ENCODE measurements at places on chromosomes 11 and 22.

GRCh38 chr11:45371251-45372115, 85.3 kb upstream of the SYT13 start:
- peak; percentile 70 for DNase-seq

DNA sequence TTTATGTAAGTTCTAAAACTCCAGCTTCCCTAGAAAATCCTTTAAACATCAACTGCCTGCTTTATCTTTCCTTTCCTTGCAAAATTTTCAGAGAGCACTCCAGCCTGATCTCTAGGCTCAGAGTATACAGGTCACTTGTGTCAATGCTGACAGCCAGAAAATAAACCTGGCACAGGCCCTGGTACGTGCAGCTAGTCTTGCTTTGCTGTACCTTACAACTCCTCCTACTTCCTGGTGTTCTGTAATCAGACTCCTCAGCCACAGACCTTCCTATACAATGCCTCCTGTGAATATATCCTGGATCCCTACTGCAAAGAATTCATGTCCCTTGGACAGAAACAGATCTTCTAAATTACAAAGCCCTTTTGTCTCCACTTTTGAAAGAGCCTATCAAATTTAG, 24.2 kb upstream of the TMEM123 start:
- no peak for DNase-seq

DNA sequence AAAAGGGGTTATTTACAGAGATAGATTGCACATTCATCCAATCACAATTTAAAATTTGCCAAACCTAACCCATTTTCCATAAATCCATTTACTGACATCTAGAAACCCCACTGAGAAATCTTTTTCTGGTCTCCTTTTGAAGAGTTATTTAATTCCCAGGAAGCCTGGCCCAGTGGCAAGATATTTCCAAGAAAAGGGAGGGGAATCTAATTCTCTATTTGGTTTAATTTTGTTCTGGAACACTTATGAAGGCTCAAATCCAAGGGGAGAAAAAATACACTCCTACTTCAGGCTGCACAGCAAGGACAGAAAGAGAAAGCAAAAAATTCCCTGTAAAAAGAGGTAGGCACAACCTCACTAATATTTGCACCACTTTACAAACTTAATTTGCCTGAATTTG, 88.2 kb upstream of the LDLRAD3 start:
- DNase-seq = no peak

DNA sequence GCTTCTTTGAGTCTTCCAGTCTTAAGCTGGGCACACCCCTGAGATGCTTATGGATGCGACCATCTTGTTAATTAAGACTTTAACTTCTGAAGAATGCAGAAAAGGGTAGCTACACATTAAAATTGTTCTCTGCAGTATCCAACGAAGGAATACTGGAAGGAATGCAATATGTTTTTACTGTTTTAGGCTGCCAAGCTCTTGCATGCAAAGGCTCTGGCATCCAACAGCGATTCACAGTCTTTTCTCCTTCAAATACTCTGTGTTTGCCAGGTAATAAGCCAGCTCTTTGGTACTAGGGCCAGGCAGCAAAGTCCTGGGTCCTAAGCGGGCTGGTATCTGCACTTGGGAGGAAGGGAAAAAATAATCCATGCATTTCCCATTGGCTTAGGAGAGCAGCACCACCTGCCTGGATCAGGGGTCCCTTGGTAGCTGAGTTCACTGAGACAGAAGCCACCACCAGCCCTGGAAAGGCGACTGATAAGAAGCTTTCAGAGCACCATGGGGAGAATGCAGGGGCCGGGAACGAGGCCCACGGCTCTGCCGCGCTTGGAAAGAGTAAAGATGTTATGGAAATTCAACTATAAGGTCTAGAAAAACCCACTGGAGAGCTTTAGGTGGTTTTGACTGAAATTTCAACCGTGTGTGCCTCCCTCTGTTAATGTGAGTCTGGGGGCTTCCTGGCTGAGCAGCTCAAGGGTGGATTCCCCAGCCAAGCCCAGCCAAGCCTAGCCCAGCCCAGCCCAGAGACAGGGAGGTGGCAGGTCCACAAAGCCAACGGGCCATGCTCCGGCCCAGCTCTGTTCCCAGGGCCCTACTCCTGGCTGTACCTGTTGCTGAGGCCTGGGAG, 67.0 kb upstream of the CCND1 start:
- no peak for DNase-seq

DNA sequence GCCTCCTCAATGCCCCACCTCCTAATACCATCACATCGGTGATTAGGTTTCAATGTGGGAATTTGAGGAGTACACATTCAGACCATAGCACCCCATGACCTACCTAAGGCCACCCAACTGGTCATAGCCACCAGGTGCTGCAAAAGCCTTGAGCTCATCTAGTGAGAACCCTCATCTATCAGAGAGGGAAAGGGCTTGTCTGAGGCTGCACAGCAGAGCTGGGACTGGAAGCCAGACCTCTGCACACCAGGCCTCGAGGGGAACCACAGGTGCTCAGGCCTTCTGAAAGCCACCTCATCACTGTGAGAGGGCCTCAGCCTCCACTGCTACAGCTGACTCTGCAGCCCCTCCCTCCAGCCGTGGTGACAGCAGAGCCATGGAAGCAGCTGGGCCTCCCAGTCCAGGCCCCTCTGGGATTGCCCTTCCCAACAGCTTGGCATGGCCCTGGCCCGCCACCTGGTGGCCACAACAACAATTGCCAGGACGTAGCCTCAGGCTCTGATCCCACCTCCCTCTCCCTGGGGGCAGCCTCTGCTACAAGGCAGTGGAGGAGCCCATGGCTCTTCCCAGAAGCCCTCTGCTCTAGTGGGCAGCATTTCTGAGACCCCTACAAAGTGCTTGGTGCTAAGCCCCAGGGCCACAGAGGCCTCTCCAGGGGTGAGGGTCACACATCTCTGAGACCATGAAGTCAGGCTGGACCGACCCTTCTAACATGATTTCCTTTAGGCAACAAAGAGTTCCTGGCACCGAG, 41.0 kb upstream of the PRDM11 start:
- DNase-seq = peak; percentile 70

DNA sequence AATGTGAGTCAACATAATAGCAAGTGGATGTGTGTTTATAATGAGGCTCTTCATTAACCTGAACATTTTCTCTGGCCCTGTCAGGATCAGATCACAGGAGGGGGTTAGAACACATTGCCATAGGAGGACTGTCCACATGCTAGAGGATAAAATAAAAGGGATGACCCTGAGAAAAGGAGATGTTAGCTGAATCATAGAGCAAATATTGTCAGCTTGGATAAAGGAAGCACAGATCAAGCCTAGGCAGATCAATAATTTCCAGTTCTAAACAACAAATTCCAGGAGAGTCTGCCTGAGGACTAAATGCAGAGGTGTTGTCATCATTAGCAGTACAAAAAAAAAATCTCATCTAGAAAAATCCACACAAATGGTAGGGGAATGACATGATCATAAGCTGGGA, 337.9 kb downstream of the LRRC4C start:
- DNase-seq = no peak

- no peak for DNase-seq
Measured at GRCh38 chr11:19953336-19953735, 206.9 kb downstream of the DBX1 start.

DNA sequence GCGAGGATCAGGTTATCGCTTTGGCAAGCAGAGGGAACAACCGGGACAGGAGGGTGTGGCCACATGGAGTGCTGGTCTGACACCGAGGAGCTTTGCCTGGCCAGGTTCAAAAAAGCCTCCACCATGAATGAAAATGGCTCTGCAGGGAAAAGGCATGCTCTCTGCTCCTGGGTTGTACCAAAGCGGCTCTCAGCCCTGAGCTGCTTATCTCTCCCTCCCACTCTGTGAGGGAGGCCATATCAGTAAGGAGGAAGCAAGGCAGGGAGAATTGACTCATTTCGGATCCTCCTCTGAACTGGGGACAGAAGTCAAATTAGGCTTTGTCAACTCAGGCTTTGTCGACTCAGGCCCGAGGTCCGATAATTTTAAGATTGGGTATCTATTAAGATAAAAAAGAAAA, 82.9 kb upstream of the CRTAM start:
- no peak for DNase-seq

DNA sequence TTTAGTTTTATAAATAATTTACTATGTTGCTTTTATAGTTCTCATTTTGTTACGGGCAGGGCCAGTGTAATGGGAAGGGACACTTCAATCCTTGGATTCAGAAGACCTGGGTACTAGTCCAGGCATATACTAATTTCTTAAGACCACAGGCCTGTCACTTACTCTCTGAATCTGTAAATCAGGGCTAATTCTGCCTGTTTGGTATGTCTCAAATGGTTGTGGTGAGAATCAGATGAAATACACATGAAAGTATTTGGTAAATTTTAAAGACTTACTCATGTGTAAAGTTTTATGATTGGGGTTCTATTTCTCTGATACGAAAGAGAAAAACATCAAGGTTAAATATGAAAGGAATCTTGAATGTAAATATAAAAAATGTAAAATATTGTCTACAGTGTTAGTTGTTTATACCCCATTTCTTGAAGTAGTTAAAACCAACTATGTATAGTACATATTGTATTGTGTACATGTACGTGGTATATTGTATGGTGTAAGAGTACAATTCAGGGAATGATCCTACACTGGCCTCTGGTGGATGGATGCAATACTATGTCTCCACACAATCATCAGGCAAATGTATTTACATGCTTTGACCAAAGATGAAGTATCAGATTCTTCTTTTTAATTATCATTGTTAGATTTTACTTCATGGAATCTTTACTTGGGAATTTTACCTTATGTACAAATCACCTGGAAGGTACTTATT, 24.5 kb upstream of the RAG2 start:
- DNase-seq = no peak

GRCh38 chr11:106765469-106766258, 252.6 kb downstream of the GUCY1A2 start:
- no peak for DNase-seq

- DNase-seq = no peak
Measured at GRCh38 chr22:44583854-44584253, 85.8 kb upstream of the RTL6 start.

GRCh38 chr11:112277941-112278340, 17.3 kb upstream of the PLET1 start:
- DNase-seq = no peak

DNA sequence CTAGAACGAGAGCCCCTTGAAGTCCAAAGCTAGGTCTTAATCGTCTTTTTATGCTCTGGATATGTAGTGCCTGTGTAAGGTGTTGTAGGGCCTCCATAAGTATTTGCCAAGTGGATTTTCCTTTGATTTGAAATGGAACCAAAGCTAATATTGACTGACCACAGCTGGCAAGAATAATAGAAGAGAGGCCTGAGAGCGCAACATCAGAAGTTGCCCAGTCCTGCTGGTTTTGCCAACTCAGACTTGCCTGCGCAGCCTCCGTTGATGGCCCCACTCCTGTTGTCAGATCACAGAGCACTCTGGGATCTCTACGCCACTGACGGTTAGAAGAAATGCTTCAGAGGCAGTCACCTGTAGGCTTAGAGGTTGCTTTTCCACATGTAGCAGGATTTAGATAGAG, 251.2 kb downstream of the TENM4 start:
- DNase-seq = no peak

- DNase-seq = no peak
Measured at GRCh38 chr11:130179396-130180306, 20.1 kb downstream of the ST14 start.

DNA sequence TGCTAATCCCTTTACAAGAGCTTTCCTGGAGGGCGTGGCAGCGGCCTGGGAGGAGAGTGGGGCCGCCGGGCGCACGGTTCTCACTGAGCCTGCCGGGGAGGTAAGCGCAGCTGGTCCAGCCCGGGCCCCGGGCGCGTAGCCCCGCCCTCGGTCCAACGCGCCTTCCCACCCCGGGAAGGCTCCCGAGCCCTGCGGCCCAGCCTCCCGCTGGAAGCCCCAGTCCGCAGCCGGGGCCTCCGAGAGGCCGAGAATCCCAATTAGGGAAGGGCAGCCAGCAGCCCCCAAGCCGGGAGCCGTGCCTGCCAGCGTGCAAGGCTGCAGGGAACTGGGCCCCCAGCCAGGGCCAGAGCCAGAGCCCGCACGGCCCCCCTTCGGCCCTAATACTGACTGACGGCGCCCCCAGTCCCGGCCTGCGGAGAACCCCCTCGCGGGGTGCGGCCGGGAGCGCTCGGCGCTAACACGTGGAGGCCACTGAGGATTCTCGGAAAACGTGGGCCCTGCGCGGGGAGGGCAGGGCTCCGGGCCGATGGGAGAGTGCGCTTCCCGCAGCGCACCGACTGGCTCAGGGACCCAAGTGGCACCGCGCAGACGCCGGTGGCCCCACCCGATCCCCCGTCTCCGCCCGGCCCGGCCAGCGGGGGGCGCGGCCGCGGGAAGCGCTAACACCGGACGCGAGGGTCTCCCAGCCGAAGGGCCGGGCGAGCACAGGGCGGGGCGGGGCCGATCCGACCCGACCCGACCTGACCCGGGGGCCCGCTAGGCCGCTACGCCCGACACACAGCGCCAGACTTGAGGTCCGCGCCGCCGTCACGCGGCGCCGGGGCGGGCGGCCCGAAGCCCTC, 5.7 kb downstream of the ZFTA start:
- DNase-seq = no peak

- DNase-seq = peak; percentile 60
Measured at GRCh38 chr22:37019309-37020191, at the start of the genes MPST and TST. MPST (plus strand) TSS chr22:37019742; CDS start chr22:37019837, 95 bp downstream. TST (minus strand) TSS chr22:37019447; CDS start chr22:37018732, 715 bp downstream.

- no peak for DNase-seq
Measured at GRCh38 chr22:28978863-28979796, 82.5 kb downstream of the C22orf31 start.

GRCh38 chr11:54558407-54558806, 45.4 kb downstream of the OR4C46 start:
- no peak for DNase-seq
